ENCODE measurements at places on chromosomes 6 and 20. TPM values are rescaled to one million over a fixed set of nuclear protein-coding genes. Genes with fewer than 3 reads are reported as not detected.
A peak's percentile ranks its signal among the peaks of the same experiment; 100 is the strongest.

Gene CDH4
- 2.1 TPM for polyA plus RNA-seq

DNA sequence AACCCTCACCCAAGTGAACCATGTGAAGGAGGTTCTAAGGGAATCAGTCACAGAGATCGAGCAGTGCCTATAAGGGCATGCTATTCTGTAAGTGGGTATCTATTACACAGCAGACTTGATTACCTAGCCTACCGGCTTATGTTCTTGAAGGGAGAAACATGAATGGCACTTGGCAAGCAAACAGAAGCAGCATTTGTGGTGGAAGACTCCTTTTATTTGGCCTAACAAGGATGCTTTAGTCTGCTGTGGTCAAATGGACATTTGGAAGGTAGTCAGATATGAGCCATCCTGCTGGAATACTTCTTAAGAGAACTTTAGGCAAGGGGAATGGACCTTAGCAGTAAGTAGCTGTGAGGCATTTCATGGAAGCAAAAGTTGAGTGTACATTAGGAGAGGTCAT, 126.3 kb downstream of the COL12A1 start:
- no peak for DNase-seq

DNA sequence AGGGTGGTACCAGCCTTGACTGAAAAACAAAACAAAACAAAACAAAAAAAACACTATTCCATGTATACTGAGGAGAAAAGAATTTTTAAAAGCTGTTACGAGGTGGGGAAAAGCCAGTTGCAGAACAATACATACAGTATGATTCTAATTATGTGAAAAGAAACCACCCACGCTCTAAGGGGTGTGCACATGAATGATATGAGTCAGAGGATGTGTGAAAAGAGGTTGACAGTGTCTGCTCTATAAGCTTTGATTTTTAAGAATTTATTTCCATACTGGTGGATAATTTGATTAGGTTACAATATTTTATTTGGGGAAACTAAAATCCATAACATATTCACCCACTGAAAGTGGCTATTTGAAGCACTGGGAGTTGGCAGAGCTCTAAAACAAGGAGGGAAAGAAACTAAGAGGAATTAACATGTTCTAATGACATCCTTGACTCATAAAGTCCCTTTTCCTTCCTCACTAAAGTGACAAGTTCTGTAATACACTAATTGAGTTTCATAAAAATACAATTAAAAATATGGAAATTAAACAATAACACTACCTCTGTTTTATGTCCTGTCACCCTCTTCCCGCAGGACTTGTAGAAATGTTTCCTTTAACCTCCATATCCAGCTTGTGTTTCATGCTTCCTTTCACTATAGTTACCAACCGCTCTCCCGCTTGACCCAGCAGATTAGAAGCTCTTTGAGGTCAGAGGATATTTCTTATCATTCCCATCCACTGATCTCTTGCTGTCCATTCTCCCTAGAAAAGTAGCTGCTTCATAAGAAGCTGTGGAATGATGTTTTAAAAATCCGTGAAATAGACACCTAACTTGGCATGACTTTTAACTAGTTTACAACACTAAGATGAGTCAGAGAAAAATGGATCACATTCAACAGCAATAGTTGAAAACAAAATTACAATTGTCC, 118.6 kb upstream of the CCDC28A start:
- no peak for DNase-seq

Gene SEL1L2
- not detected for polyA plus RNA-seq

Gene PTGIS
- polyA plus RNA-seq, result 8.1 TPM

DNA sequence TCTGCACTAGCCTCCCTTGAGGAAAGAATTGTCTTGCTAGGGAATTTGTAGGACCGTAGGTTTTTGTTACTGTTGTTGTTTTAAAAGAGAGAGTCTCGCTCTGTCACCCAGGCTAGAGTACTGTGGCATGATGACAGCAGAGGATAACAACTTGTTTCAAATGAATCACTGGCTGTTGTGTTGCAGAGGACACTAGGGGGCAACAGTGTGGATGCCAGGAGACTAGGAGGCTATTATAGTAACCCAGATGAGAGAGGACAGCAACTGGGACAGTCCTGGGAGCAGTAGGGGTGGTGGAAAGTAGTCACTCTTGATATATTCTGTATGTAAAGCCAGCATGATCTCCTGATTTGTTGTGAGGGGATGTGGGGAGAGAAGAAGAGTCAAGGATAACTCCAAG, 41.8 kb upstream of the LAMA4 start:
- DNase-seq, result no peak

Gene UBE2J1
- polyA plus RNA-seq, result 49.4 TPM

DNA sequence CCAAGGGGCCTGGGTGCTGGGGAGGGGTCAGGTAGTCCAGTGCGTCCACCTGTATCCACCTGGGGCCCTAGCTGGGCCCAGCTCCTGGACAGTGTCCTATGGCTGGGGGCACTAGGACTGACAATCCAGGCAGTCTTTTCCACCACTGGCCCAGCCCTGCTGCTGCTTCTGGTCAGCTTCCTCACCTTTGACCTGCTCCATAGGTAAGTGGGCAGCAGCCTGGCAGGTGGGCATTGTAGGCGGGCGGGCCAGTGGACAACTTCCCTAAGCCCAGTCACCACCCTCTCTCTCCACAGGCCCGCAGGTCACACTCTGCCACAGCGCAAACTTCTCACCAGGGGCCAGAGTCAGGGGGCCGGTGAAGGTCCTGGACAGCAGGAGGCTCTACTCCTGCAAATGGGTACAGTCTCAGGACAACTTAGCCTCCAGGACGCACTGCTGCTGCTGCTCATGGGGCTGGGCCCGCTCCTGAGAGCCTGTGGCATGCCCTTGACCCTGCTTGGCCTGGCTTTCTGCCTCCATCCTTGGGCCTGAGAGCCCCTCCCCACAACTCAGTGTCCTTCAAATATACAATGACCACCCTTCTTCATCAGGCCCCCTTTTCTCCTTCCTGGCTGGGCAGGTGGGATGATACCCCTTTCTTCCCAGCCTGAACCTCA, 584 bp downstream of the C20orf141 start:
- no peak for DNase-seq

GRCh38 chr6:33654831-33655554, 33.9 kb downstream of the ITPR3 start:
- DNase-seq, result no peak

Gene TP53INP2
- polyA plus RNA-seq, result 8.6 TPM

DNA sequence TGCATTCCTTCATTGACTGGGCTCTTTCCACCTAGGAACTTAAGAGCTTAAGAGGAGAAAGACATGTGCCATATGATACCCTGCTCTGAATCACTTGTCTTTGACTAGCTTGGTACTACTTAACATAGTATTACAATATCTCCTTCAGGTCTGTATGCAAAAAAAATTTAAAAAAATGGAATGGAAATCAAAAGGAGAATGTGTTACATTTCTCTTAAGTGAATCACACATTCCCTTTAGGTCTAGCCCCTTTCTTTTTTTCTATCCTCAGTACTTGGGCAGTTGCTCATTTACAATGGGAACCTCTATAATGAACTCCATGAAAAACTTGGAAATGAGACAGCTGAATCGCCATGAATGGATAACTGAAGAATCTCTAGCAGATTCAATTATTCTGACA, 53.8 kb downstream of the SLC35F1 start:
- no peak for DNase-seq

Gene SNX14
- 114 TPM for polyA plus RNA-seq

DNA sequence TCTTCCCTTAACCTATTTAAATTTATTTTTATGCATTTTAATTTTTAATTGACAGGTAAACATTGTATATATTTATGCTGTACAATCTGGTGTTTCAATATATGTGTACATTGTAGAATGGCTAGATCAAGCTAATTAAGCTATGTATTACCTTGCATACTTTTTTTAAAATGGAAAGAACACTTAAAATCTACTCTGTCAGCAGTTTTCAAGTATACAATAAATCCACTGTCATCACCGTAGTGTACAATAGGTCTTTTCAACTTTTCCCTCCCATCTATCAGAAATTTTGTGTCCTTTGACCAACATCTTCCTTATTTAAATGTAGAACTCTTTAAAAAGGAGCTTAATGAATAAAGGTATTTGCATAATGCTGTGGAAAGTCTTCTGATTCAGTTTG, 27.6 kb downstream of the RPS12 start:
- no peak for DNase-seq

GRCh38 chr6:158492881-158493280, 67.0 kb upstream of the TMEM181 start:
- no peak for DNase-seq

- no peak for DNase-seq
These were observed 194.1 kb downstream of the RIMS1 start for GRCh38 chr6:72080260-72080941.

Gene EMILIN3
- polyA plus RNA-seq, result 0.17 TPM

DNA sequence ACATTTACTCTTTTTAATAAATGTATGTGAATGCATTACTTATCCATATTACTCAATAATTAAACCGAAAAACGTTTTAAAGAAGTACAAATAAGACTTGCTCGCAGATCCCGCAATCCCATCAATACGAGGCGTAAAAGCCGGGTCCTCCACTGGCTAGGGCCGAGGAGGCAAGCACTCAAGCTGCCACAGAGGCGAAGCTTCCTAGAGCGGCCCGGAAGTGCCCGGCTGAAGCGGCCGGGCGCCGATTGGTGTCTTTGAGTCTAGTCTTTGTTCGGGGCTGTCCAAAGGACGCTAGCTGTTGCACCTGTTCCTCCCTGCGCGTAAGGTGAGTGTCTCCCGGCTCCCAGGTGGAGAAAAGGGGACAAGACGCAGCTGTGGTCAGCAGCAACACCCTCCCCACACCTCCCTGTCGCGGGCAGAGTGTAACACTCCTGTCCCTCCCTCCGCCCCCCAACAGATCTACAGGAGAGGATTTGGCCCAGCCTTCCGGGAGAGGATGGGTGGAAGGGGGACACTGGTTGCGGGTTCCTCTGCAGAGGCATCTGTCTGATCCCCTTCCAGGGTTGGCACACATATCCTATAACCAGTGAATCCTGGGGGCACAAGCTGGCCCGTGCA, at the start of gene ZSCAN16:
ZSCAN16 (plus strand) TSS at position 260 of the 621 bp plus-strand sequence. CDS start 835 bp downstream, outside the sequence.
- peak; percentile 52 for DNase-seq

DNA sequence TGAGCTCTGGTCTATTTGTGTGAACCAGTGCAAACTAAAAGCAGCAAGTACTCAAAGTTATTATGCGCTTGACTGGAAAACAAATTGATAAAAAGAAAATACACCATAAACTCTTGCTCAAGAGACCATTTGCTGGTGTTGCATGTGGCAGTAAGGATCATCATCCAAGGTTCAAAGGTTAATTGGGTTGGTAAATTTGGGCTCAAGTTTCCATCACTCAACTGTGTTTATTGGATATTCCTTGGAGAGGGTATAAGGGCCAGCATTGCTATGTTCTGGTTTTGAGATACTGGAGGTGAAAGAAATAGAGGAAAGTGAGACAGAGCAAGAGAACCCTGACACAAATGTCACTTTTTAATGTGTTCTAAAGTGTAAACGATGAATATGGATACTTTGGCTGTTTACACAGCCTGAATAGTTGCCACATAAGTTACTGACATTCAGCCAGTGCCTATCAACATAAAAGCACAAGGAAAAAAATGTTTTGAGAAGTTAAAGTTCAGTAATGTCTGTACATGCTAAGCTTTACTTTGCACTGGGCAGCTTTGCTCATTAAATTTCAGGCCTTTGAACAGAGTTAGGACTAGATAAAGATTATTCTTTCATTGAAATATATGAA, 736.1 kb downstream of the HDGFL1 start:
- no peak for DNase-seq

Gene DEFB132
- polyA plus RNA-seq, result not detected

DNA sequence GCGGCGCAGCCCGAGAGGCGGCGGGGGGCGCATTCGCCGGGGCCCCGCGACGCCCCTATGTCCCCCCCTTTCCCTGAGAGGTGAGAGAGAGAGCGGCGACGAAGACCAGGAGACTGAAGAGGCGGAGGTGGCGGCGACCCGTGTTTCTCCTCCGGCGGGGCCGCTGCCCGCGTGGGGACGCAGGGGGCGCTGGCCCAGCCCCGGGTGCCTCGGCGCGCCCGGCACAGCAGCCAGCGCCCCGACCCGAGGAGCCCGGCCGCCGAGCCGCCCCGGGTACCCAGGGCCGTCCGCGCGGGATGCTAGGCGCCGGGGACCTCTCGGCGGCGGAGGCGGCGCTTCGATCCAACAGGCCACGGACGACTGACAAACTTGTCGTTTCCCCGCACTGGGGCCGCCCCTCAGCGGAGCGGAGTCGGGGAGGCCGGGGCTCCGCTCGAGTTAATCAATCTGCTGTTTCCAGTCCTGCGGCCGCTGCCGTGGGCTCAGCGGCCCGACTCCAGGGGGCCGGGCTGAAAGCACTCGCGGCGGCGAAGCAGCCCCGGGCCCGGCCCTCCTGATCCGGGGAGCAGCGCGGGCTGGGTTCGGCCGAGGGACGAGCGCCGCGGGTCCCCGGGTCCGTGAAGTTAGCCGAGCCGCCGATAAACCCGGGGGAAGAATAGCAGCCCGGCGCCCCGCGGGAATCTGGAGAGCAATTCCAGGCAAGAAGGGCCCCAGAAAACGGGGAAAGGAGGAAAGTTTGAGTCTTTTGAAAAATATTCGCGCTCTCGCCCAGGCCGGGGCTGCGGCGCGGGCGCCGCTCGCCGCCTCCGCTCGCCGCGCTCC, 631 bp downstream of the MDGA1 start:
- no peak for DNase-seq

GRCh38 chr20:58349570-58349969, 39.5 kb upstream of the VAPB start:
- DNase-seq, result no peak

Gene CYB5R4
- polyA plus RNA-seq, result 8.5 TPM

- peak; percentile 63 for DNase-seq
These were observed 78.8 kb upstream of the RALY start for GRCh38 chr20:33914919-33915318.

Gene MYCT1
- polyA plus RNA-seq, result 0.25 TPM
